Karpas-422 (cell line): ENCODE measurements at places on chromosomes 5 and 9. TPM values are rescaled to one million over a fixed set of nuclear protein-coding genes. Genes with fewer than 3 reads are reported as not detected.

GRCh38 chr9:104861397-104861796 is 66.6 kb downstream of the ABCA1 start:
- no peak for DNase-seq
- H3K36me3 ChIP-seq, result no peaks in the 10 kb centered on the region
- no peaks in the 10 kb centered on the region for H3K27me3 ChIP-seq
- H3K4me3 ChIP-seq, result no peak overlapping the region
- no peak overlapping the region for H3K27ac ChIP-seq
- peaks cover 57% of the 10 kb centered on the region for H3K4me1 ChIP-seq

PDGFRB gene
- not detected in 2 replicates for total RNA-seq

DNA sequence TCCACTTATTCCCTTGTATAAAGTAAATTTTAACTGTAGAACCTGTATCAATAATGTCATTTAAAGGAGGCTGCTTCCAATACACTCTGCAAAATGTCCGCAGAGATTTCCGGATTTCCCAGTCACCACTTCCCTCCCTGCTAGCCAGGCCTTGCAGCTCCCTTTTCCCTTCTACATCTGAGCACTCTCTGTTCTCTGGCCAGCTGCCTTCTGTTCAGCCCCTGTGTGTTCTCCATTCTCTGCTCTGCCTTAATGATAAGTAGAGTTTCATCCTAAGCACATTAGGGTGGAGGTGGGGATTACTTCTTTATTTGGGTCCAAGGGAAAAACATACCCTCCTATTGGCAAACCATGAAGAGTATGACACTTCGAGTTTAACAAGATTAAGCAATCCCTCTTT is 719.6 kb upstream of the WWC1 start:
- DNase-seq, result no peak
- H3K36me3 ChIP-seq, result no peaks in the 10 kb centered on the region
- H3K27me3 ChIP-seq, result no peaks in the 10 kb centered on the region
- H3K4me3 ChIP-seq, result no peak overlapping the region

DNA sequence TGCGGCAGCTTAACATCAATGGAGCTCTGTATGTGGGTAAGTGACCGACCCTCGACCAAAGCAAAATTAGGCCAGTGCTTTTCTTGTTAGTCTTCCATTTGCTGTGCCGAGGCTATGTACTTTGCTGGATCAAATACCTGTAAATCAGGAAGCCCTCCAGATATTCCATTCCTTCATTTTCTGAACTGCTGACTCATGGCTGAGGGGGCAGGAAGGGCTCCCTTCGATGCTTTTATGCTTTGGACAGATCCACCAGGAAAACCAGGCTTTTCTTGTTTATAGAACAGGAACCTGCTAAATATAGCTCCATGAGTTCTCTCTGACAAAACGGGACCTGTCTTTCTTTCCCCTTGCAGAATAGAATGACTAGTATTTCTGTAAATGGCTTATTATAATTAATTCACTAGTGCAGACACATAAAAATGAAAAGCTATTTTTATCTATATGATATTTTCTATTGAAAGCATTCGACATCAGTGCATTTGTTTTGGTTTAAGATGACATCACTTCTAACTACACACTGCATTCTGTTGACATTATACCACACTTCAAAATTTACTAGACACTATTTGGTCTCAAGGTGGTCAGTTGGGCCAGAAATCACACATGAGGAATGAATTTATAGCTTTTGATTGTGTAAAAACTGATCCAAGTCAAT is 93.3 kb downstream of the LIFR start:
- no peak overlapping the region for H3K4me3 ChIP-seq
- H3K36me3 ChIP-seq, result no peaks in the 10 kb centered on the region
- no peaks in the 10 kb centered on the region for H3K27me3 ChIP-seq
- H3K27ac ChIP-seq, result no peak overlapping the region

GRCh38 chr5:30103052-30103451 is 1090.4 kb upstream of the CDH6 start:
- H3K4me3 ChIP-seq, result no peak overlapping the region
- H3K36me3 ChIP-seq, result no peaks in the 10 kb centered on the region
- H3K4me1 ChIP-seq, result no peaks in the 10 kb centered on the region
- no peak overlapping the region for H3K27ac ChIP-seq
- DNase-seq, result no peak

- no peaks in the 10 kb centered on the region for H3K4me1 ChIP-seq
- no peak overlapping the region for H3K4me3 ChIP-seq
- peak; percentile 69 for DNase-seq
- H3K36me3 ChIP-seq, result no peaks in the 10 kb centered on the region
- no peaks in the 10 kb centered on the region for H3K27me3 ChIP-seq
Observed at GRCh38 chr9:92455217-92455616, 27.1 kb downstream of the ASPN start.

ARID3C gene
- total RNA-seq, result 0.48 TPM in 1 of 2 replicates, not detected in the other

- no peak overlapping the region for H3K4me3 ChIP-seq
- no peaks in the 10 kb centered on the region for H3K36me3 ChIP-seq
- H3K4me1 ChIP-seq, result no peaks in the 10 kb centered on the region
- peak; percentile 82 for DNase-seq
- H3K27ac ChIP-seq, result no peak overlapping the region
- H3K27me3 ChIP-seq, result peaks cover 2% of the 10 kb centered on the region; the same call in 1 of the 2 replicates
Observed at GRCh38 chr9:97889941-97890887, 32.1 kb downstream of the TRMO start.

- H3K4me1 ChIP-seq, result peaks cover 6% of the 10 kb centered on the region
- no peak for DNase-seq
- H3K36me3 ChIP-seq, result no peaks in the 10 kb centered on the region
Observed at GRCh38 chr5:147037515-147038205, 159.1 kb upstream of the PPP2R2B start.

LCN10 gene
- total RNA-seq, result not detected in 2 replicates

DNA sequence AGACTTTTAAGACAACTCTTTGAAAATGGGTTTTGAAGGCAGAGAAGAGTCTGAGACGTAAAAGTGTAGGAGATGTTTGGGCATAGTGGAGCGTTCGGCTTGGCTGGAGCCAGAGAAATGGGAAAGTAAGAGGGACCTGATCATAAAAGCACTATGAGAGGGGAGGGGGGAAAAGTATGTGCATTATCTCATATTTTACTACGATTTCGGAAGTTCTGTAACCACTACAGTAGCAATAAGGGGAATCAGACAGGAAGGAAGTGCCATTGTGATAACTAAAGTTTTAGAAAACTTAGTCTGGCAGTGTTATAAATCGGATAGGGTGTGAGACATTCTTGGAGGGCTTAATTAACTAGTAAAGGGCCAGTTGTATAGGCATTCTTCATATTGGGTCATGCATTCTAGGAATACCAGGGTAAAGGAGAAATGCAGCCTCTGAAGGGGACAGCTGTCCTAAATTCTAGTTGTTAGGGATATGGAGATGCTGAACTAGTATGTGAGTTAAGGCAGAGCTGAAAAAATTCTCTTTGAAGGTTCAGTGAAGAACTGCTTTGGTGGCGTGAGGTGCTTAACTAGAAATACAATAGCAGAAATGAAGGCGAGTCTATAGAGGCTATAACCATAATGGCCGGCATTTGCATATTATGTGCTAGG is 83.8 kb upstream of the FREM1 start:
- no peak overlapping the region for H3K4me3 ChIP-seq
- DNase-seq, result no peak
- no peaks in the 10 kb centered on the region for H3K36me3 ChIP-seq
- no peaks in the 10 kb centered on the region for H3K4me1 ChIP-seq

GRCh38 chr5:68426586-68426985 is 211.0 kb downstream of the PIK3R1 start:
- no peaks in the 10 kb centered on the region for H3K27me3 ChIP-seq
- H3K36me3 ChIP-seq, result no peaks in the 10 kb centered on the region
- DNase-seq, result no peak
- no peak overlapping the region for H3K4me3 ChIP-seq
- no peaks in the 10 kb centered on the region for H3K4me1 ChIP-seq

DNA sequence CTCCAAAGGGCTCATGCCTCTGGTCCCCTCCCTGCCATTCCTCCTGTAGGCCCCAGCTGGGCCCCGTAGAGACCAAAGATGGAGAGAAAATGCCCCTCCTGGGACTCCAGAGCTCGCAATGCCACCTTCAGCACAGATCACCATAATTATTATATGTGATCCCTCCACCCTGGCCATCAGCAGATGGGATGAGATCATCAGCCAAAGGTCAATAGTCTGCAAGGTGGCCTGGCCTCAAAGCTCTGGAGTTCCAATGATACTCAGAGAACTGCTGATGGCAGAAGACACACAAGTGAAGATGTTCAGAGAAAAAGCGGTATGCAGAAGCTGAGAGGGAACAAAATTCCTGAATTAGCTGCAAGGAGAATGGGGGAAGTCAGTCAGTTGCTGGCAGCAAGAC is 5.0 kb downstream of the RPP25L start:
- H3K4me1 ChIP-seq, result peaks cover 23% of the 10 kb centered on the region
- H3K27me3 ChIP-seq, result no peaks in the 10 kb centered on the region
- no peak overlapping the region for H3K27ac ChIP-seq
- DNase-seq, result no peak
- no peaks in the 10 kb centered on the region for H3K36me3 ChIP-seq
- H3K4me3 ChIP-seq, result no peak overlapping the region

C9orf153 gene
- 2.9 TPM in 1 of 2 replicates, not detected in the other for total RNA-seq

MTAP gene
- total RNA-seq, result 29.2 and 38.7 TPM in 2 replicates
